ENCODE measurements at places on chromosomes 2 and 18.

DNA sequence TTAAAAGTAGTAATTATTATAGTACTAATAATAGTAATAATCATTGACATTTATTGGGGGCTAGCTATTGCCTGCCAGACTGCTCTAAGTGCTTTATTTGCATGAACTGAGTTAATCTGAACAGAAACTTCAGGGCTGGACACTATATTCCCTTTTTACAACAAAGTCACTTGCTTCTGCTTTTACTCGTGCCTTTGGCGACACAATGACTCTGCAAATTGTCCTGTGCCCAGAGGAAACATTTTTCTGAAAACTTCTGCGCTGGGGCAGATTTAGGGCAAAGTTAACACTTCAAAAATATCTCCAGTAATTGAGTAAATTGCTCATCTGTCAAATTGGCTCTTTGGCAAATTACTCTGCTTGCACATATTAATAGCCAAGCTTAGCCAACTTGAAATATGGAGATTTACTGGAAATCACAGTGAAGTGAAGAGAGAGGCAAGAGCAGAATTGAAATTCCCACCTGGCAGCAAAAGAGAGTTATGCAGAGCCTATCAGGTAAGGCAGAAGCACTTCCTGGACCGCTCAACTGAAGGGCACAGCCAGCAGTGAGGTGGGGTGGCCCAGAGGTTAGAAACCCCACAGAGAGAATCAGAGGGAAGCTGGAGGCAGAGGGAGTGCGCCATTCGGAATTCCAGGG is 36.3 kb downstream of the BMP10 start:
- no peak overlapping the region for H3K4me3 ChIP-seq
- H3K27me3 ChIP-seq: peaks cover 1% of the 10 kb centered on the region
- no peak overlapping the region for H3K27ac ChIP-seq
- no peaks in the 10 kb centered on the region for H3K36me3 ChIP-seq
- DNase-seq: no peak

DNA sequence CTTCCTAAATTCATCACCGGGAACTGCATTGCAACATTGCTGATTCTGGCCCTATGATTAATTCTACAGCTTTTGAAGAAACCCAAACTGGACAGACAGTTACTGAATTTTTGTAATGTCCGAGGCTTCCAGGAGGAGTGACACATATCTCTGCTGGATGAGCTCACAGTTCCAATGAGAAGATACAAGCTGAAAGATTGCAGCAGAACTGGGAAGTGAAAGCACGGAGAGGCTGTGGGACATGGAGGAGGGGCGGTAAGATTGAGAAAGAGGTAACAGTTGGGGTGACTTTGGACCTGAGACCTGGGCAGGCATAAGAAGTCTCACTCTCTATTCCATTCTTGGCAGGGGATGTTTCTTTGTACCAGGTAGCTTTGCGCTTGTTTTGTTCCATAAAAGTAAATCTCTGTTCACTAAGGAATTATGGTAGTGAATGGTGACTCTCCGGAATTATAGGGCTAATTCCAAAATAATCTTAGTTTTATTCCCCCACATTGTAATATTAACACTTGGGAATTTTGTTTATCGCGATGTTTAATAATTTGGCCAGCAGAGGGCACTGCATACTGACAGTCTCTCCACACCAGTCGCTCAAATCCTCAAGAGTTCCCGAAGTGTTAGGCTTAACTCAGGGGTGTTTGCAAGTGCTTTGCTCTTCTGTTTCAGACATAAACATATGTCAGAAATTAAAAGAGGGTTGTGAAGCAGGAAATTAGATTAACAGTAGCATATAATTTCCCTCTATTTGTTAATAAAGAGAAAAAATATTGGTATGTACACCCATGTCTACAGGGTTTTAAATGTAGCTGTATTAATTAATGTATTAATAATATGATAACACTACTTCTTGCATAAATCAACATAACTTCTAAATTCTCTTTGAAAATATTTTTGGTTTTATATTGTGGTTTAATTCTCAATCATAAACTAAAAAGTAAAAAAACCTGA is 201.4 kb downstream of the SOCS6 start:
- no peaks in the 10 kb centered on the region for H3K27me3 ChIP-seq
- no peak overlapping the region for H3K27ac ChIP-seq
- H3K4me3 ChIP-seq: no peak overlapping the region
- H3K36me3 ChIP-seq: no peaks in the 10 kb centered on the region

DNA sequence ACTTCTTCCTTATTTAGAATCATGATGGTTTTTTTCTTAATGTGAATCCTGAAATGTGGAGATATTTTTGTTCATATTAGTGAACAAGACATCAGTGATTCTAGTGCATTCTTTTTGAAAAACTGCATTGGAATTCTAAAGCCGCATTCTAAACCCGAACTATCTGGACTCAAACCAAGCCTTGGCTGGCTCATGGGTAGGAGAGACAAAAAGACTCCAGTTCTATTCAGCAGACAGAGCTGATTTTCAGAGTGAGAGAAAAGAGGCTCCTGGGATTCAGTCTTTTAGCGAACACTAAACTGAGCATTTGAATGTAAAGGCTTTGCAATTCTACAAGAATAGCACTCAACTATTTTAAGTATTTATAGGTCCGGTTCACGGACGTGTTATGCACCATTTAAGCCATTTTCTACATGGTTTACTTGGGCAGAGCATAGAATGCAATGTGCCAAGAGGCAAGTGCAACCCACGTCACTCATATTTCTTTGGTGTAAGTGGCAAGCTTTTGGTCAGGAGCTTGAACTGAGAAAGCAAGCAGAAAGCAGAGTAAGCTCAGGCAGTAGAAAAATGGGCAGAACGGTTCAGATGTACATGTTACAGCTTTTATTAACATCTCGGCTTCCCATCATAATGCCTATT is 227.3 kb upstream of the RAB12 start:
- DNase-seq: no peak
- no peaks in the 10 kb centered on the region for H3K36me3 ChIP-seq
- no peak overlapping the region for H3K27ac ChIP-seq
- no peaks in the 10 kb centered on the region for H3K4me1 ChIP-seq

DNA sequence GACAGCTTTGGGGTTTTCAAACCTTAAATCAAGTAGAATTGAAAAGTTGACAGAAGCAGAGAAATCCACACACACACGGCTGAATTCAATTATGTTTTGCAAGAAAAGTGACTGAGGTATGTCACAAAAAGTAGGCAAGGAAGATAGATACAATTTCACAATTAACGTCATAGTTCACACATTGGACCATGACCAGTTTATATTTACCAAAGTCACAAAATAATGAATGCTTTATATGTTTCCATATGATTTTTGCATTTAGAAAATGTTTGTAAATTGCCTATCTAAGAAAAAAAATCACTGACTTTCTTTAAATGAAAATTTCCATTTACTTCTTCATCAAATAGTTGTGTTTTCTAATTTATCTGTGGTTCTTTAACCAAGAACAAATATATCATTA is 29.4 kb upstream of the ZNF516 start:
- peaks cover 7% of the 10 kb centered on the region for H3K27me3 ChIP-seq
- peaks cover 16% of the 10 kb centered on the region for H3K4me1 ChIP-seq
- no peak for DNase-seq
- H3K36me3 ChIP-seq: no peaks in the 10 kb centered on the region
- no peak overlapping the region for H3K27ac ChIP-seq
- H3K4me3 ChIP-seq: no peak overlapping the region

GRCh38 chr2:23649303-23649702 is 264.3 kb downstream of the KLHL29 start:
- H3K27ac ChIP-seq: no peak overlapping the region
- peaks cover 4% of the 10 kb centered on the region for H3K27me3 ChIP-seq
- no peak overlapping the region for H3K4me3 ChIP-seq
- H3K36me3 ChIP-seq: no peaks in the 10 kb centered on the region
- no peak for DNase-seq

DNA sequence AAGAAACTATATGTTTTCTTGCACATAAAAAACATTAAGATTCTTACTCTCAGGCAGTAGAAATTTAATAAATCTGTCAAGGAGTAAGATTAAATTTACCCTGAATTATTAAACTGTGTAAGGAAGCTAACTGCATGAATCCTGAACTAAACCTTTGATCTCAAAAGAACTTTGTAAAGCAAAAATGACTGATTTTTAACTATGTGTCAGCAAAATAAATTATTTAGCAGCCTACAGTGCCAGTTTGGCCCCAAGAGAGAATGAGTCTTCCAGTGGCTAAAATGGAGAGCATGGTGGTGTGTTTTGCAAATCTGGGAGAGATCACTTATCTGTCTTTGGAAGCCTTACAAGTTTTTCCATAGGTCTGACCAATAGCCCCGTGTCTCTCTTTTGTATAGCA is 190.7 kb downstream of the THSD7B start:
- H3K4me1 ChIP-seq: no peaks in the 10 kb centered on the region
- no peak for DNase-seq
- no peaks in the 10 kb centered on the region for H3K36me3 ChIP-seq
- no peak overlapping the region for H3K4me3 ChIP-seq
- peaks cover 2% of the 10 kb centered on the region for H3K27me3 ChIP-seq

All from immature natural killer cell (primary cell).